ENCODE measurements at places on chromosomes 4 and X.

- DNase-seq = no peak
Measured at GRCh38 chr4:17578482-17578891, 1.5 kb downstream of the LAP3 start.

GRCh38 chr4:163611784-163612445 lies 117.4 kb downstream of the TMA16 start:
- no peak for DNase-seq

GRCh38 chr4:157004279-157005161 lies 32.9 kb upstream of the PDGFC start:
- no peak for DNase-seq

- no peak for DNase-seq
Measured at GRCh38 chrX:121876305-121876704, 828.9 kb downstream of the GLUD2 start.

DNA sequence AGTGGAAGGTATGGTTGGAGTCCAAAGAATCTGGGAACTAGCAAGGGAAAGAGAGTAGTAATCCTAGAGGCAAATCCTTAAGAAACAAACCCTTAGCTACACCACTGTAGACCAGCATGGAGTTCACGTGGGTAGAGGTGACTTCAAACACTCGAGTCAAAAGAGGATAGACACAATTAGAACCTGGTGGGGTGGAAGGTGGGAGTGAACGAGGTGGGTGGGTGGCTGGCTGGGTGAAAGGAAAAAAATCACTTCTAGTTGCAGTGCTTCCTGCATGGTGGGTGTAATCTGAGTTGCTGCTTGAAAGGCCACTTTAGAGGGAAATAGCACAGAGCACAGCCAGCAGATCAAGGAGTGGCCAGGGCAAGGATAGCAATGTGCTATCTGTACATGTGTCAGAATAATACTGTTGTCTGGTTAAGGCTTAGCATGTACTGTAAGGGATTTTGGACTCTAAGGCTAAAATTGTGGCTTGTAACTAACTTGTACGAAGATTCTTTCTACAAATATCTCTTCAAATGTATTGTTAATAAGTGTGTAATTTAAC lies 356.2 kb downstream of the GRIA2 start:
- no peak for DNase-seq

DNA sequence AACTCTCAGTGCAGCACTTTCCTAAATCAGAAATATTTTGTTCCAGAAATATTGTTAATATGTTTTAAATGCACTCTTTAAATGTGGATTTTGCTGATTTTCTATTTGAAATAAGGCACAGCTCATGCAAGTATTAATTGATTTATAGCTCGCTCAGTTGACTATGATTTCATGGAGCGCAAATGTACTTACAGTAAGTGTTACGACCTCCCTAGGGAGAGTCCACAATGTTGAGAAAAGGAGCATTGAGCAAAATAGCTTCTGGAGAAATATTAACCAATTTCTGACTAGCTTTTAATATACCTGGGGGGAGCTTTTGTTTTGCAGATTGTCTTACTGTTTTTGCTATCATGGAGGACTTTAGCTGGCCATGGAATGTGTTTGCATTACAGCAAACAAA lies 1687.5 kb downstream of the STIM2 start:
- no peak for DNase-seq

- DNase-seq = no peak
Measured at GRCh38 chr4:125434136-125434535, 119.4 kb downstream of the FAT4 start.

DNA sequence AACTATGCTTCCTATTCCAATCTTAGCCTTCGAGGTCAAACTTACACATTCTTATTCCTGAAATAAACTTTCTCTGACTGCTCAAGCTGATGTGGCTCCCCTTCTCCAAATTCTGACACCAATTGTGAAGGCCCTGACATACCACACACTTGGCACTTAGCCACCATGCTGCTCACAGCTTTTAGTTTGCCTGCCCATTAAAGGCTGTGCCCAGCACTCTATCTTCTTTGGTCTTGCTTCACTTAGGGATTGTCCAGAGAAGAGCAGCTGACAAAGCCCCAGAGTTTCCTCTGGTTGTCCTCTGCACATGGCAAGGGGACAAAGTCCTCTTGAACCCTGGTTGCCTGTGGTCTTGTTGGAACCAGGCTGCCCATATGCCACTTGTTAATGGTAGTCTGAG lies 126.1 kb downstream of the ARHGEF9 start:
- DNase-seq = no peak

DNA sequence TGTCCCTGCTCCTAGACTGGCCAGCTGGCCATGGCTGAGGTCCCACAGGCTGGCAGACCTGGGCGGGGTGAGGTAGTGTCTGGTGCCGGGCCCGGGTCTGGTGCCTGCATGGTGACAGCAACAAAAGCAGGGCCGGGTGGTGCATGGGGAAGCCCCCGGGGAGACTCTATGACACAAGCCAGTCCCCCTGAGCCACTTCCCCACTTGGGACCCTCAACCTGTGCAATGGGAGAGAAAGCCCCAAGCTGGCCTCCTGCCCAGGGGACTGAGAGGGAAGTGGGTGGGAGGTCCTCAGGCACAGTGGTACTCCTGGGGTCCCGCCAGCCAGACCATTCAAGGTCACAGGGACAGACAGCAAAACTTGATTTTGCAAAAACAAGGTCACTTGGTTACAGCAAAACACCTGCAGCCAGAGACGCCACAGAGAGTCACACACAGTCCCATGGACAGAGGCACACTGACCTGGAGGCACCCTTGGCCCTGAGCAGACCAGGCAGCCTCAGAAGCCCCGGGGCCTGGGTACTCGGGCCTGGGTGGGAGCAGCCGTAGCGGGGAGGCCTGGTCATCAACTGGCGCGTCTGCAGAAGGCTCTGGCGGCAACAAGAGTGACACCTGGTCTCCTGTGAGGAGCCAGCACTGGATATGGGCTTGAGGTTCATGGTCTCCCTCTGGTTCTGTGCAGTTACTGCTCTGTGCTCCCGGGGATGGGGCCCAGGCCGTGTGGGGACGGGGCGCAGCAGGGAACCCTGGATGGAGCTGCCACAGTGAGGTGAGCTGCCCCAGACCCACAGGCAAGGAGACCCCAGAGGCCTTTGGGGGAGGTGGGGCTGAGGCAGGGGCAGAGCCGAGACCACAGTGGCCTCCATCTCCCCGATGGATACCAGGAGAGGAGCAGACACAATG lies 60.6 kb downstream of the HTRA3 start:
- no peak for DNase-seq

DNA sequence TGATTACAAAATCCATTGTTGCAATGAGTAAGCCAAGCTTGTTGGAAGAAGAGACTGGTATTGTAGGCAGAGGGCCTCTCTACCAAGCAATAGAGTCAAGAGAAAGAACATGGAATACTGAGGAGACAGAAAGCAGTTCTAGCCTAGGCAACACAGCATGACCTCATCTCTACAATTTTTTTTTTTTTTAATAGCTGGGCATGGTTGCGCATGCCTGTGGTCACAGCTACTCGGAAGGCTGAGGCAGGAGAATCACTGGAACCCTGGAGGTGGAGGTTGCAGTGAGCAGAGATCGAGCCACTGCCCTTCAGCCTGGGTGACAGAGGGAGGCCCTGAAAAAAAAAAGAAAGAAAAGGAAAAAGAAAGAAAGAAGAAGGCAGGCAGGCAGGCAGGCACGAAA lies 11.7 kb upstream of the ZBTB33 start:
- no peak for DNase-seq

DNA sequence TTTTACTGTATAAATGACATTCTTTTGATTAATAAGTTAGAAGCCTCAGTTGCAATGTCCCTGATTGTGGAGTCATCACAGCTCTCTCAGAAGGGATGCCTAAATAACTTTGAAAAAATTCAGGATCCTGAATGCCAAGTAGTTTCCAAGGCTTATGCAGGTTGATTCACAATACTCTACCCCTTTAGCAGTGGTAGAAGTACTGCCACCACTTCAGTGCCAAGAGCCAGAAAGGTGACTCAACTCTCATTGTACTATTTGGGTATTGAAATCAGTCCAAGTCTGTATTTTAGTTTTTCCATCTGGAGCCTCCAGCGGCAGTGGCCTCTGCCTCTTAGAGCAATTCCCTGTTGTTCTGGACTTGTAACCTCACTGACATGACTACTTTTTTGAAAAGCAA lies 320.1 kb upstream of the NDST4 start:
- no peak for DNase-seq

- DNase-seq = no peak
Measured at GRCh38 chrX:126170720-126171119, 4.6 kb upstream of the DCAF12L2 start.

DNA sequence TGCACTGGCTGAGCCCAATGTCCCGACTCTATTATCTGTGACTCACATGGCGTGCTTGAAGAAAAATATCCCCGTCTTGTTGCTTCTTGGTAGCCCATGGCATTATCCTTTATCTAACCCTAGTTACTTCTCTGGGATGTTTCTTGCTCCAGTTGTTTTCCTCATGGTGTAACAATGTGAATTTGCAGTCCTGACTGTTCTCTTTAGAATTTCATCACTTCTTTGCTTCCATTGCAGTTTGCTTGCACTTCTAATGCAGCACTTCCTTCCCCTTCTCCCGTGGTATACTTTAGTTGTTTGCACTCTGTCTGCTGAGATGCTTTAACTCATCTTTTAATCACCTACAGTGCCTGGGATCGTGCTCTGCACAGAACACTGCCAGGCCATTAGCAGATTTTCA lies 126.9 kb downstream of the MAML3 start:
- DNase-seq = no peak

GRCh38 chr4:96162636-96163035 lies 322.7 kb downstream of the PDHA2 start:
- DNase-seq = no peak

- peak; percentile 13 for DNase-seq
Measured at GRCh38 chrX:74925225-74926088, at the start of gene NEXMIF. NEXMIF (minus strand) TSS chrX:74925452.

DNA sequence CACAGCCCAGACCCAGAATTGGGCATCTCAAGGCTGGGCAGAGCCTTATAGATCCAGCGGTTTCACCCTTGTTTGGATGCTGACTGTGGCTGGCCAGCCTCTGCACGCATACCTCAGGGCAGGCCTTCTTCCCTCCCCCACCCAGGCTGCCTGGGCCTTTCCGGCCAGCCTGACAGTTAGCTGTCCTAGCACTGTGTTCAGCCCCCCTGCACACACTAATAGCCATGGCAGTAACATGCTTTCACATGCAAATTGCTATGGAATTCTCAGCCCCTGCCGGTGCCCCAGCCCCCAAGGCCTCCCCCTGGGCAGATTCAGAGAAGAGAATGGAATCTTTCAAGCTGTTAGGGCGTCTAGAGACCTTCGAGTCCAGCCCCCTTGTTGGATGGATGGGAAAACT lies 17.7 kb downstream of the EFNB1 start:
- DNase-seq = no peak

GRCh38 chrX:15151267-15152186 lies 118.4 kb downstream of the ASB9 start:
- DNase-seq = peak; percentile 26

DNA sequence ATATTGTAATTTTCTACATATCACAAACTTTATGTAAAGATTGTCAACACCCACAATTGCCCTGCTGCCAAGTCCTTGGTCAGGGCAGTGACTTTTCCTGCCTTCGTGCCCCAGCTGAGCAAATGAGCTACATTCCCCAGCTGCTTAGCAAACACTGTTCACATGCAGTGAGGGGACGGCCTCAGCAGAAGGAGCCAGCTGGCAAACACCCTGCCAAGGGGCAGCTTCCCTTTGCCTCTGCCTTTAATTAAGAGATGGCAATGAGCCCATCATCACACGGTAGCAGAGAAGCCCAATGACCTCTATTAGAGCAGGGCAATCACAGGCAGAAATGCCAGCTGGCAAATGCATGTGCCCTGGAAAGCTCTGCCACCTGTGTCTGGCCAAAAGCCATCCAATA lies 253.4 kb downstream of the EPHA5 start:
- DNase-seq = no peak

DNA sequence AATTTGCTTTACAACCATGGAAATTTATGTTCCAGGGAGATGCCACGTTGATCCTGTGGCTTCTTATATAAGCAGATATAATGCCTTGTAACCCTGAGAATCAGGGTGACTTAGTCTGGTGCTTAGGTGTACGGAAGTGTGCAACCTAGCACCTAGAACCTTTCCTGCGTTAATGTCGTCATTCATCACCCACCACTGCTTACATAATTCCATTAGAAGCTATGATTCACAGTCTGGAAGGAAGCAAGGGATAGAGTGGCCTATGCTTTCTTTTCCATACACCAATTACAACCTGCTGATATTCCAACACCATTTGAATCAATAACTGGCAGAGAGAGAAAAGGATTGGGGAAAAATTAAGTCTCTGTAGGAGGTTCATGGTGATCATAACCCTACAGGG lies 17.3 kb upstream of the CXCL8 start:
- DNase-seq = no peak

DNA sequence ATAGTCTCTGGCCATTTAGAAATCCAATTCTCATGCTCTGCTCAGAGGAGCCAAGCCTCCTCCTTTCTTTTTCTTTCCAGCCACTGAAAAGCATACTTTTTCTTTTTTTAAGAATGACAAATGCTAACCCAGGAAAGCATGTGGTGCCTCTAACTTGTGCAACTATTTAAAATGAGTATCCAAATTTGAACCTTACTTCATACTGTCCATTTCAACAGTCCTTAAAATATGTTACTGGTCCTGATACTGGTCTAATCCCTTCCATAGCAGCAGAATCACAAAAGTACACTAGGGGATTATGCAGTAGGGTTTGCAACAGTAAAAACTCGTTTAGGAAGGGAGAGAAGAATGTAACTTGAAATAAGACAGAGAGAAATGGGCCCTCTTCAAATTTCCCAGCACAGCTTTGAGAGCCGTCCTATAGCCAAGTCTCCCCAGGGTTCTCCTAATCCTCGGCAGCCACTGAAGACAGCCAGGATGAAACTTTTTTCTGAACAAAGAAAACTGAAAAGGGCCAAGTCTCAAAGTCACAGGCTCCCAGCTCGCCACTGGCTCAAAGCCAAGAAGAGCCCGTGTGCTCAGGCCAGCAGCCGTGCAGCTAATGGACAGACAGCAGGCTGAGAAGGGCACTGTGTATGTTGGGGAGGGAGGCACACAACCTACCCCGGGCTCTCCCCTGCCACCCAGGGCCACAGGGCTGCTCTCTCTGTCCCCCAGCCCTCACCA lies 39.5 kb downstream of the GPC4 start:
- DNase-seq = no peak

DNA sequence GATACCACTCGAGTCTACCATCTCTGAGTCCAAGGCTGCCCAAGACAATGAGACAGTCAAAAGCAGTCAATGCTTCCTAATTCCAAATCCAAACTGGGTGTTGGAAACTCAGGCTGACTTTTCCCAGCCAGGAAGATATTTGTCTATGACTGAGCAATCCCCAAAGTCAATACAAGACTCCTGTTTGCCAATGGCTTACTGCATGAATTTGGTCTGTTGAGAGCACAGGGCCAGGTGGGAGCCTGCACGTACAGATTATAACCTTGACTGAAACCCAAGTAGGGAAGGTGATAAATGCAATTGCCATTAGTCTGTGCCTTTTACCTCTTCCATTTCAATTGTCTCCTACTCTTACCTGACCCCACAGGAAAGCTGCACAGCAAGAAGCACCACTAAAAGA lies 72.6 kb upstream of the PPARGC1A start:
- no peak for DNase-seq

DNA sequence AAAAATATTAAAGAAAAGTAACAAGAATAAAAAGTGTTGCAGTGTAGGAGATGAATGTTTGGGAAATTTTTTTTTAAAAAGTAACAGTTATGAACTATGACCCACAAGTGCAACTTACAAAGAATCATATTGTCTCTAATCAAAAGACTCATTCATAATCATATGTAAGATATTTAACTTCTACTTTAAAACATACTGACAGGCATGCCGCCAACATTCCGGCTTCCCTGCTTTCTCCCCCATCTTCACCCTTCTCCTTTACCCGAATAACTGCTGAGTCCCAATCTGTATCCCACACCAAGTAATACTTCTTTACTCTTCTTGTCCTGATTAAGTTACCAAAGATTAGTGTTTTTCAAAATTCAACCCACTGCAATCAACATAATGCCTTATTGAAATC lies 598.8 kb upstream of the FRG1 start:
- no peak for DNase-seq

Measured in stimulated activated CD4-positive, alpha-beta T cell treated with anti-CD3 and anti-CD28 coated beads, Interleukin-12 subunit alpha, Interleukin-12 subunit beta, amount 100 ng/mL, for 4 hours (primary cell).